ENCODE measurements at places on chromosomes 2 and 18. TPM values are rescaled to one million over a fixed set of nuclear protein-coding genes. Genes with fewer than 3 reads are reported as not detected.

DNA sequence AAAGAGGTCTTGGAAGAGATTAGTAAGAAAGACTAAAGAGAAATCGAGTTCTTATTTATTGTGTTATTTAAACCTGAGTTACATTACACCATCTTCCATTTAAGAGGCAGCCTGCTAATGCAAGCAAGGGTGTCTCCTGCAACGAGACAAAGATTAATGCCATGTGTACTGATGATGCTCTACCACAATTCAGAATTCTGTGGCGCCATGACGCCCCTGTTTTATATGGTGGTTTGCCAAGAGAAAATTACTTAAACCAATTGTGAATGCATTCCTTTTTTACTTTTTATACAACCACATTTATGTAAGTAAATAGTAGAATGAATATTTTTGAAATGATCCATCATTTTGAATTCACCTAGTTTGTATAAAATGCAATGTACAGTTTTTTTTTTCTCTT lies 356.1 kb upstream of the ZEB2 start:
- DNase-seq = no peak

DNA sequence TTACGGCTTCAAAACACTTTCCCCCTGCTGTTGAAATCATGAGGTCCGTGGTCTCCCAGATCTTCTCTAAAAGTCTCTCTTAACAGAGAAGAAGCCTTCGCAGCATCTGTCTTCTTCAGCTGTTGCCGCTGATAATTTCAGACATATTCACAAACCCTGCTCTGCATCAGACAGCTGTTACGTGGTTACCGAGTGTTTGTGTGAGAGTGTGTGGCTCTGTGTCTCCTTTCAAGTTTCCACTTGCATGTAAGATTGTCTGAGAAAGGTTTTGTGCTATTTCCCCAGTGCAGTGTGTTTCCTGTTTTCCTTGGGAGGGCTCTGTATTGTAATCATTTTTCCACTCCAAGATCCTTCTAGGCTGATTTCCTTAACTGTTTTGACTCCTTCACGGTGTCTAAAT lies 32.8 kb downstream of the MAIP1 start:
- DNase-seq = no peak

GRCh38 chr2:126877861-126878565 lies 20.7 kb upstream of the TEX51 start:
- no peak for DNase-seq

DNA sequence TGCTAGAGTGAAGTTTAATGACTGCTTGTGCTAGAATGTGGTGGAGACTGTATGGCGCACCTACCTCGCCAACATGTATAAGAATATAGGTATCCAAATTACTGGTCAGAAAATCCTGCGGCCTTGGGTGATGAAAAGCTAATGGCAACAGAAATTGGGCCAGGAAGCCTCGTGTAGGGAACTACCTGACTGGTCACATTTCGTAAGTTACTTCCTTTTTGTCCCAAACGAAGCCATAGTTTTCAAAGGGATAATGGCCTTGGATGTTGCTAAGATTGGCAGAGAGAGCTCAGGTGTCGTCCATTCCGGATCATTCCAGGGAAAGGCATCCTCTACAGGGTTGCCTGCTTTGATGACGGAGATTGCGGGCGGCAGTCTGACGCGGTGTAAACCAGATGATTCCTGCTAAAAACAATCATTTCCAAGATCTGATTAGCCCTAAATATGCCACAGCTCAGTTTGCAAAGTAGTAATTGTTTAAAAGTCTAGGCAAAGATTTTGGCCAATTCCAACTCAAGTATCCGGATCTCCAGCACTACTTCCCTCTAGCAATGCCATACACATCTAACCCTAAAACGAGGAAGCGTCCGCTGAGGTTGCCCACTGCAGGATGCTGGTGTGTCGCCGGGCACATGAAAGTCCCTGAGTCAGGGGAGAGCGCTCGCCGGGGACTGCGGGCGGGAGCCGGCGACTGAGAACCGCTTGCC lies 708 bp upstream of the MALT1 start:
- DNase-seq = no peak

GRCh38 chr2:39311469-39311868 lies 67.7 kb upstream of the CDKL4 start:
- no peak for DNase-seq

GRCh38 chr2:48433682-48434081 lies 96.3 kb upstream of the STON1 start:
- DNase-seq = peak; percentile 36

DNA sequence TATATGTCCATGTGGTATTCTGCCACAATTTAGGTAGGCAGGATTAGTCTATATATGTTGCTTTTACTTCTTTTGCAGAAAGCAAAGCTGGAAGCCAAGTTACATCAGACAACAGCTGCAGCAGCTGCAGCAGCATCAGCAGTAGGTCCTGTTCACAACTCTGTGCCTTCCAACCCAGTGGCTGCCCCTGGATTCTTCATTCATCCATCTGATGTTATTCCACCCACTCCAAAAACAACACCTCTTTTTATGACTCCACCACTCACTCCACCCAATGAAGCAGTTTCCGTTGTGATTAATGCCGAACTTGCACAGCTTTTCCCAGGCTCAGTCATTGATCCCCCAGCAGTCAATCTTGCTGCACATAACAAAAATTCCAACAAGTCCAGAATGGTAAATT lies 107.6 kb downstream of the BIRC6 start:
- no peak for DNase-seq

PSMA8 gene
- total RNA-seq = not detected

FAM117B gene
- total RNA-seq = 0.26 TPM

KLHL41 gene
- 3.5 TPM for total RNA-seq

CABLES1 gene
- 8.5 TPM for total RNA-seq

ZAP70 gene
- 6.4 TPM for total RNA-seq

CLEC4F gene
- total RNA-seq = 5.0 TPM
